ENCODE measurements at places on chromosomes 12 and 14. TPM values are rescaled to one million over a fixed set of nuclear protein-coding genes. Genes with fewer than 3 reads are reported as not detected.

NR1H4 gene
- total RNA-seq: not detected

SYCP3 gene
- 0.13 TPM for total RNA-seq

GRIP1 gene
- total RNA-seq: not detected

KTN1 gene
- 144 TPM for total RNA-seq

OR4K2 gene
- total RNA-seq: not detected

CFAP54 gene
- total RNA-seq: 3.4 TPM

KLRD1 gene
- 0.13 TPM for total RNA-seq

SERPINA3 gene
- 1.6 TPM for total RNA-seq

C12orf50 gene
- 0.13 TPM for total RNA-seq

CYP27B1 gene
- total RNA-seq: 0.19 TPM

BBOF1 gene
- total RNA-seq: 7.8 TPM

ALDH6A1 gene
- 26.8 TPM for total RNA-seq

GSG1 gene
- total RNA-seq: 0.06 TPM

NEUROD4 gene
- not detected for total RNA-seq

CCDC196 gene
- total RNA-seq: not detected

NGB gene
- not detected for total RNA-seq

JAG2 gene
- total RNA-seq: 2.1 TPM

FAM90A1 gene
- 0.06 TPM for total RNA-seq

KRT6A gene
- 0.66 TPM for total RNA-seq

CELA1 gene
- total RNA-seq: not detected

FSCB gene
- not detected for total RNA-seq

PDZRN4 gene
- total RNA-seq: under 0.01 TPM

LRP1-AS gene
- total RNA-seq: not detected

SMCO3 gene
- 0.37 TPM for total RNA-seq

NACA gene
- 961 TPM for total RNA-seq

BTBD7 gene
- total RNA-seq: 22.5 TPM

KLHL42 gene
- 35.9 TPM for total RNA-seq

ACVRL1 gene
- 61.3 TPM for total RNA-seq

MYO1H gene
- not detected for total RNA-seq

DHRS2 gene
- total RNA-seq: not detected

GMPR2 gene
- total RNA-seq: 93.1 TPM

SGPP1 gene
- 27.4 TPM for total RNA-seq

THTPA gene
- total RNA-seq: 15.0 TPM

C12orf54 gene
- total RNA-seq: not detected

PTPRB gene
- 2.4 TPM for total RNA-seq

CFAP251 gene
- total RNA-seq: 8.7 TPM

PLEKHG7 gene
- total RNA-seq: not detected

GALNT16 gene
- 1.8 TPM for total RNA-seq

IL26 gene
- total RNA-seq: not detected

DTD2 gene
- total RNA-seq: 41.1 TPM
